ENCODE measurements at places on chromosomes 3 and 15.

DNA sequence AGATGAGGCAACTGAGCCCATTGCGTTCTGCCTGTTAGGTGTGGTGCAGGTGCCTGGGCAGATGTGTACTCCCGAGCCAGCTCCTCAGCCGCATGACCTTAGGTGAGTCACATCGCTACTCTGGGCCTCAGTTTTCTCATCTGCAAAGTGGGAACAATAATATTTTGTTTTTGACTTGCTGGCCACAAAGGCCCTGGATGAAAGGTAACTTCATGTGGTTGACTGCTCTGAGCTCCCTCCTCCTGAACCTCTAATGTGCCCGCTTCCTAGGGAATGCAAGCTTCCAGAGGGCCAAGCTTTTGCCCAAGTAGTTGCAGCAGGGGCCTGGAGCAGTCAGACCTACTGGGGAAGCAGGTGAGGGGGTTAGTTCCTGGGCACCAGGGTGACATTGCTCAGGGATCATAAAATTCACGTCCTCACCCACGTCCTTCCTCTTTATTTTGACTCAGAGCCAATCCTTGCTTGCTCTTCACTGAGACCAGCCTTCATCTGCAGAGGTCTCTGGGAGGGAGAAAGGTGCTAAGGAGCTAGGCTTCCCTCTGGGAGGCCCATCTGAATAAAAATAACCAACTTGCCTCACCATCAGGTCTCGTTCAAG is 149.0 kb upstream of the TLE3 start:
- DNase-seq = no peak

DNA sequence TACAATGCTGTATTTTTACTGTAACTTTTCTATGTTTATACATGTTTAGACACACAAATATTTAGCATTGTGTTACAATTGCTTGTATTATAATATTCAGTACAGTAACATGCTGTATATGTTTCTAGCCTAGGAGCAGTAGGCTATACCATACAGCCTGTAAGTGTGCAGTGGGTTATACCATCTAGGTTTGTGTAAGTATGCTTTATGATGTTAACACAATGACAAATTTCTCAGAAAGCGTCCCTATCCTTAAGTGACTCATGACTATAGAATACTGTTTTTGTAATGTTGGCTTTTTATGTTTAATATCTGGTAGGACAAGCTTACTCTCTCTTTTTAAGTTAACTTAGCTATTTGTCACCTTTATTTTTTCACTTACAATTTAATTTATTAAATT is 127.5 kb upstream of the THRB start:
- no peak for DNase-seq

DNA sequence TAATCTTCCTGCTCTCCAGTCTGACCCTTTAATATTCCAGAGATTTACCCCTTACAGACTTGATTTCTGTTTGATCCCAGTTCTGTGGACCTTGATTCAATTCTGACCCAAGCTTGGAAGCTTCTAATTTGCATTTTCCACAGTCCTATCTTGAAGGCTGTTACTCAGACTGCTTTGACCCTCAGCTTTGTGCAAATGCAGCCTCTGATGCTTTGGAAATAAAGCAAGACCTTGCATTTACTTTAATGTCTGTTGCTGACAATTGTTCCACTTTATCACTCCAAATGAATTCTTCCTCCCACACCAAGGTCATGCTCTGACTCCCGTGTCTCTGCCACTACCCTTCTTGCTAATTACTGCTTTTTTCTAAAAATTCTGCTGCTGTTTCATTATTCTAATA is 886.0 kb downstream of the TUSC7 start:
- DNase-seq = no peak

DNA sequence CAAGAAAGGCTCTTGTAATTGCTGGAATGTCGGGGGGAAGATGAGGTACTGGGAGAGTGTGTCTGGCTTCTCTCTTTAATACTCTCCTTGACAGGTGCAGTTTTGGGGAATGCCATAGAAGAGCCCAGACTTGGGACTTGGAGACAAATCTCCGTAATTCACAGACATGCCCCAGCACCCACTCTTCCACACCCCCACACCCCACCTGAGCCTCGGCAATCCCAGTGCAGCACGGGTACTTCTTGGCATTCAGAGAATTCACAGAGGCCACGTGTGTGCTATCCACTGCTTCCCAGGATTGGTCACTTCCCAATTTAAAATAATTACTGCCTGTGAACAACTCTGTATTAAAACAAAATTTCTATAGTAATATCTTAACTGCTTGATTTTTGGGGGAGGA is 43.9 kb downstream of the TRIM71 start:
- no peak for DNase-seq

GRCh38 chr3:44988073-44988472 is 12.0 kb downstream of the EXOSC7 start:
- no peak for DNase-seq

DNA sequence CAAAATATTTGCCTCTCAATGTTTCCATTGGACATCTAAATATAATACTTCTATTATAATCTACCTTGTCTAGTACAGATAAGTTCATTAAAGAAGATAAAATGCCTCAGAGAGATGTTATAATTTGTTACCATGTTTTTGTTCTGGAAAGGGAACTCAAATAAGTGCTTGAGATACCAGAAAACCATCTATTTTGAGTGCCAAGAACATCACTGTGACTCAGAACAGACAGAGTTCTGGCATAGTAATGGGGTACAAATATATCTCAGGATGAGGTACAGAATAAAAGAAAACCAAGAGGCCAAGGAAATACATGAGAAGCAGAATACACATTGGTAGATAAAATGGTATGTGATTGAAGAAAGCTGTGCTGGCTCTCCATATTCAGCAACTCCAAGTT is 58.9 kb downstream of the IMPG2 start:
- no peak for DNase-seq

- peak; percentile 68 for DNase-seq
Measured at GRCh38 chr3:149388001-149388440, 10.6 kb upstream of the TM4SF1 start.

DNA sequence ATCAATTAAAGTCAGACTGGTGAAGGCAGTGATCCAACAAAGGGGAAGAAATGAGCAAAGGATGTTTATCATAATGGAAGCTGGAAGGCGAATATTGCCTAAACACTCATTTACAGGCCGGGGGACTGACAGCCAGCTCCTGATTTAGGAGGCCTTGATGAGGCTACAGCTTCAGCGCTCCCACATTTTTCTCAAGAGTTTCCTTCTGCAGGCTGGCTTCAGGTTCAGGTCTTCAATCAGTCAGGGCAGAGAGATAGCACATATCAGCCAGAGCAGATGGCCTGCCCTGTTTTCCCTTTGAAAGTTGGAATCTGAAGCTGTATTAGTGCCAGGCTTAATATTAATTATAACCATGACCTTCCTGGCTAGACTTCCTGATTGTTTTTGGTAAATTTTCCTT is 218.9 kb downstream of the SV2B start:
- DNase-seq = no peak

DNA sequence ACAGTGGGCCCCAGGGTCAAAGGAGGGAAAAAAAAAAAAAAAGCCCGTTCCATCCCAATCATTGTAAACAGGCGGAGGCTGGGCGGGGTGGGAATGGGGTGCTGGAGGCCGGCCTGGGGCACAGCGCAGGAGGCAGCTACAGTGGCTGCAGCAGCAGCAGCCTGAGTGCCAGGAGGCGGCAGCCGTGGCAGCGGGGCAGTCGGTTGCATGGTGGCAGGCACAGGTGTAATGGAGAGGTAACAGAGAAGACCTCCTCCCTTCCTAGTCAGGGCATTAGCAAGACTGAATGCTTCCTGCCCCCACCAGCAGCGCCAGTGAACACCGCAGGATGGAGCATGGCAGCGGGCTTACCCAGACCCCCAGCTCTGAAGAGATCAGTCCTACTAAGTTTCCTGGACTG is 279.1 kb upstream of the TTC14 start:
- no peak for DNase-seq

GRCh38 chr3:141330718-141331376 is 37.5 kb upstream of the ZBTB38 start:
- DNase-seq = no peak

GRCh38 chr3:31600431-31600830 is 67.7 kb downstream of the STT3B start:
- no peak for DNase-seq

DNA sequence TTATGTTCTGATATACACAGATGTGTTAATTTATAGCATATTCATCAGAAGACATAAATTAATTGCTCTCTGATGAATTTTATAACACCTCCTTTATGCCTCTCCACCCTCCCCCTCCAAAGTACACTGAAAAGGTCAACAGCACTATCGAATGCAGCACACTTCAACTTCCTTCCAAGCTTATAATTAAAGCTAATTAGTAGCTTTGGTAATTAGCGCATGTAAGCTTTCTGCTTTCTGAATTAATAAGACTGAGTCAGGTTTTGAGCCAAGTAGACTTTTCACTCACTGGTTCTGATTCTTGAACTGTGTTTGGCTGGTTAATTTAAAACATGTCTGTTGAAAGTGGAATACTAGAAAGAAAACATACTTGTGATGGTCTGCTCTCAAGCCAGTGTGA is 760.8 kb upstream of the CFAP20DC start:
- no peak for DNase-seq

DNA sequence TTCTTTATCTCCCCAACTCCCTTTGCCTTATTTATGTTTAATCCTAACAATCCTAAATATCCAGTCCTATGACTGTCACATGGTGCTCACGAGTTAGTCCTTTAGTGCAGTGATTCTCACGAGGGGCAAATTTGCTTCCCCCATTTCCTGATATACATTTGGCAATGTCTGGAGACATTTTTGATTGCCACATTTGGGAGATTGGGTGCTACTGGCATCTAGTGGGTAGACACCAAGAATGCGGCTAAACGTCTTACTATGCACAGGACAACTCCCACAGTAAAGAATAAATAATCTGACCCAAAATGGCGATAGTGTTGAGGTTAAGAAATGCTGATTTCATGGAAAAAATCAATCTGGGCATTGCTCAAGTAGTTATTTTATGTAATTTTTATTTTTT is 466.5 kb downstream of the ROBO2 start:
- no peak for DNase-seq

DNA sequence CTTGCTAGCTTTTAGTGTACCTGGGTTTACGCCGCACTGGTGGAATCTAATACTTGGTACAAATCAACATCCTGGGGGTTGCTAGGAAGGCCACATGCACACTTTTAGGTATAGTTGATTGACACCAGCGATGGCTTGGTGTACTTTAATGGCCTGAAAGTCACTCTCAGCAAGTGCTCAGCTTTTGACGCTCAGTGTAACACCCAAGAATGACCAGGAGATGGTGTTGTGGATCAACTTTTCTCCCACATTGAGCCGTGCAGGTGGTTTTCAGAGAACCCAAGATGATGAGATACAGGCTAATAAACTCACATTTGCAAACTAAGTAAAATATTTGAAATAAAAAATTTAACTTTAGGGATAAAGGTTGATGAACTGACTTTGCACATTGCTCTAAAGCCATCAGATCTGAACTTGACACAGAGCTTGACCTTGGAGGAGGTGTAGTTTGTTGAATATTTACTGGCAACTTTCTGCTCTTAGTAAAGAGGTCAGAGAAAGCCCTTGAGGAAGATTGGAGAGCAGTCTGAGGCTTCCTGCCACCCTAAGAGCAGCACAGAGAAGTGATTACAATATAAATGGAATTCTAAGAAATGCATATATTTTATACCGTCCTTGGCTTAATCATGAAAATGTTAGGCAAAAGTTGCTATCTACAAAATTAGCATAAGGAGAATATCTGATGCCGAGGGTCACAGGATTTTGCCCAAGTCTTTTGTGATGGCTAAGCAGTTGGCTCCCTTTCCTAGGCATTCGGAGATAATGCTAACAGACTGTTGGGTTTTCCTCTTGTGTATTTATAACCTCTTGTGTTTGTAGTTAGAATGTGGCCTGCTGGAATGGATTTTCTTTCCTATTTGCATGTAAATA is 143.4 kb upstream of the RASGRP1 start:
- DNase-seq = peak; percentile 70

GRCh38 chr3:4778740-4779139 is 200.5 kb upstream of the BHLHE40 start:
- DNase-seq = no peak

GRCh38 chr3:115062412-115062956 is 84.6 kb downstream of the ZBTB20 start:
- no peak for DNase-seq

DNA sequence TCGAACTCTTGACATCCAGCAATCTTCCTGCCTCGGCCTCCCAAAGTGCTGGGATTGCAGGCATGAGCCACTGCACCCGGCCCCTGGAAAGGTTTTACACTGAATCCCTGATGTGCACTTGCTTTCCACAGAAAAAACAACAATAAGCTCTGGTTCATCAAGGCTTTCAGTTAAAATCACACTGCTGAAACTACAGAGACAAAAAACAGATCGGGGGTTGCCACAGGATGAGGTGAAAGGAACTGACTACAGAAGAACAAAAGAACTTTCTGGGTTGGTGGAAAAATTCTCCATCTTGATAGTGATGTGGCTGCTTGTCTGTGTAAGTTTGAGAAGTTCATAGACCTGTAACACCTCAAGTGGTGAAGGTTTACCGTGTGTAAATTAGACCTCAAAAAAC is 2.9 kb downstream of the RAB43 start:
- DNase-seq = no peak

DNA sequence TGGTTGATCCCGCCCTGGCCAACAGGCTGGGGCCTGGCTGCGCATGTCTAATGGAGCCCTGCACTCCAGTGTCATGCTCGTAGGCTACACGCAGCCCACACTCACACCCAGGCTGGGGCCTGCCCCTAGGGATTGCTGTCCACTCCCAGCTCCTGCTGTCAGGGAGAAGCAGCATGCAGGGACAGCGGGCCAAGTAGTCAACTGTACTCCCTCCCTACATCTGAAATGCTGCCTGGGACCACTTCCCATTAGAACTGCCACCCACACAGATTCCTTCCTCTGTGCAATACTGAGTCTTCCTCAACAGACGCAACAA is 16.1 kb downstream of the ALS2CL start:
- DNase-seq = no peak

DNA sequence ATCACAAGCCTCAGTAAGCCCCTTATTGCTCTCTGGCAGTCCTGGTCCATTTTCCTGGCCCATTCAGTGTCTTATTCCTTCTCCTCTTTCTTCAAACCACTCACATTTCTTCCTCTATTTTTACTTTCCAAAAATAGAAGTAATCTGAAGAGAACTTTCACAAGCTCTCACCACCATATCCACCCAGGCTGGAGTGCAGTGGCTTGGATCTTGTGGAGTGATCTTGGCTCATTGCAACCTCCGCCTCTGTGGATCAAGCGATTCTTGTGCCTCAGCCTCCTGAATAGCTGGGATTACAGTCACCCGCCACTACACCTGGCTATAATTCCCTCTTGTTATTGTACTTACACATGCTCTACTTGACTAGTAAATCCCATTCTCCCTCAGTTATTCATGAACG is 16.8 kb downstream of the ARMC8 start:
- DNase-seq = no peak

- DNase-seq = peak; percentile 84
Measured at GRCh38 chr3:143644370-143645089, 203.7 kb downstream of the SLC9A9 start.

DNA sequence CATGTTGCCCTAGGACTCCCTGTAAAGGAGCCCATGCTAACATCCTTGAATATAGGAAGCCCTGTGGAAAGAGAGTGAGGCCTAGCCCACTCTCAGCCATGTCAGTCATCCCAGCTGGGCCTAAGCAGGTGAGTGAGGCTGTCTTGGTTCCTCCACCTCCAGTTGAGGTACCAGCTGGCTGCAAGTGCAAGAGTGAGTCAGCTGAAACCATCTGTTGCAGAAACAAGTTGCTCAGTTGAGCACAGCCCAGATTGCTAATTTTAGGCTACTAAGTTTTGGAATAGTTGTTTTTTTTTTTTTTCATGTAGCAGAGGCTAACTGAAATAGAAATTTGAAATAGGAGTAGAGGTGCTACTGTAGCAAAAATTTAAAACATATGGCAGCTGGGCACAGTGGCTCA is 43.7 kb upstream of the ADPGK start:
- DNase-seq = peak; percentile 3
